ENCODE measurements at places on chromosomes 5 and 9. TPM values are rescaled to one million over a fixed set of nuclear protein-coding genes. Genes with fewer than 3 reads are reported as not detected.

Gene ABO
- total RNA-seq = not detected

DNA sequence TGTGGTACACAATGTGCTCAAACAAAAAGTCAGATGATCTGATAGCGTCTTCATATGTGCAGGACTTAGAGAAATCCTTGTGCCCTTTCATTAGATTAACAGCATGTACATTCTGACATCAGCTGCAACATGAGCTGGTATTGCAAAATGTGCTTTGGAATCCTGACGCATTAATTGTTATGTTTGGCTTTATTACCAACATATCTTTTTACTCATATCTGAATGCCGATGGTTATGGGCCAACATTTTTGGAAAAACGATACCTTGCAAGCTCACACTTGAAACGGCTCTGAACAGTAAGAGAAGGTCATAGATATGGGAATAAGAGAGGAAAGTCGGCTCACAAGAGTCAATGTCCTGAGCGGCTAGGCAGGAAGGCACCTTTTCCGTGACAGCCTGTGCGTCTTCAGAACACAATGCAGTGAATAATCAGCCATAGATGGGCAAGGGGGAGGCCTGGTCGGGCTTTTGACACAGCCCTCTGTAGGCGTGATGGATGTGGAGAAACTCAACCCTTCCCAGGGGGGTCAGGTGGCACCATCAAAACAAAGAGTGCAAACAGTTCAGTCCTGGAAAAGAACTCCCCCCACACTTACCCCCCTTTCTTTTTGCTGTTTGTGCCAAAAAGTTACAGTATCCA, 36.4 kb upstream of the GAS1 start:
- no peak for DNase-seq

- DNase-seq = no peak
Measured at GRCh38 chr5:83498585-83498984, 27.0 kb downstream of the VCAN start.

DNA sequence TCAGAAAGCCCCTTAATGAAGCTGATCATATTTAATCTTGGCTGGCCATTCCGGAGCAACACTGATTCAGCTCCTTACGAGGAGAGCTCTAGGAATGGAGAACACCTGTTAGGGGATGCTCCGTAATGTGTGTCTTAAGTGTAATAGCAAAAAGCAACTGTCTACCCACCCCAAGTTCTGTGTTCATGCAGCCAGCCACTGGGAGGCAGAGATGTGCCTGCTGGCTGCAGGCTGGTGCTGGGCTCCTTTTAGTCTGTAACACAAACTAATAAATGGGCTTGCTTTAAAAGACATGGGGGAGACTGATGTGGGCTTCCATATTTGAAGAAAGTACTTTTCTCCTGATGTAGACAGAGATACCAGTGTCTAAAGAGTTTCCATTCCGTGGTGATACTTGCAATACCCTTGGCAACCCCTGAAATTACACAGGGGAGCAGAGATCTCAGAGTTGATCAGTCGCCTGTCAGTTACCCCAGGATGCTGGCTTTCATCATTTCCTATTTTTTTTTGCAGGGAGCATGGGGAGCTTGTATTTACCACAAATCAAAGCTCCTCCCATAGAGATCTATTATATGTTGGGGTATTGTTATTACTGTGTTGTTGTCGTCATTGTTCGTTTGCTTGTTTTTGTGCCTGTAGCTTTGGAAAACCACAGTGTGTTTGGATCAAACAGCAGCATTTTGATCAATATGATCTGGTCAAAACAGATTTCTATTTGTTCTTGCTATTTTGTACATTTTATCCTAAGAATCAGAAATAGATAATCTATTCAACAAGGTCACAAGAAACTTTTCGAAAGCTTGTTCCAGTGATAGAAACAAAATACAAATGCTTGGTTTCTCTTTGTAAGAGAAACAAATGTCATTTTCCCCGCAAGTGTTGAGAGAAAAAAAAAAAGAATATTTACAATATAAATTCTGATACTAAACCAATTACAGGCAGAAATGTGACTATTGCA, 65.8 kb downstream of the MTX3 start:
- peak; percentile 65 for DNase-seq

- no peak for DNase-seq
Measured at GRCh38 chr5:147743678-147744374, 38.7 kb downstream of the JAKMIP2 start.

Gene HAUS6
- total RNA-seq = 61.2 TPM

GRCh38 chr5:999032-999501, 9.5 kb upstream of the NKD2 start:
- DNase-seq = no peak

DNA sequence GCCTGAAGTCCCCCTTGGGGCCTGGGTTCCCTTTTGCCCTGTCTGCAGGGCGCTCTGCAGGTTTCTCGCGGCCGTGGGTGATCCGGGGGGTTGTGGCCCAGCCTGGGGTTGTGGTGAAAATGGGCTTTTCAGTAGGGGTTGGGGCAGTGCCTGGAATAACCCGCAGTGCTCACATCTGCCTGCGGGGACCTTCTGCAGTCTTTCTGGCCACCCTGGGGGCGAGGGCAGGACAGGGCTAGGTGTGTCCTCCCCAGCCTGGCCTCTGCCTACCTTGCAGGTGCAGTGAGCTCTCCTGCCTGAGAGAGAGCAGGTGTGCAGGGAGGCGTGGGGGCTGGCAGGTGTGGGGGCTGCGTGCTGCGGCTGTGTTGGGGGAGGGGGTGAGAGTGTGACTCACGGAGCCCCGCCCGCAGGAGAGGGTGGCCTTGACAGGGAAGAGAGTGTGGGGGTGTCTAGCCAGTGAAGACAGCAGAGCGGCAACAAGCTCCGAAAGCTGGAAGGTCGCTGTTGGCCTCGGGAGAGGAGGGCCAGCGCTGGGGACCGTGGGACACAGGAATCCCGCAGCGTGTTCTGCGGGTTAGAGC, 131.4 kb downstream of the MRPL36 start:
- DNase-seq = peak; percentile 44

DNA sequence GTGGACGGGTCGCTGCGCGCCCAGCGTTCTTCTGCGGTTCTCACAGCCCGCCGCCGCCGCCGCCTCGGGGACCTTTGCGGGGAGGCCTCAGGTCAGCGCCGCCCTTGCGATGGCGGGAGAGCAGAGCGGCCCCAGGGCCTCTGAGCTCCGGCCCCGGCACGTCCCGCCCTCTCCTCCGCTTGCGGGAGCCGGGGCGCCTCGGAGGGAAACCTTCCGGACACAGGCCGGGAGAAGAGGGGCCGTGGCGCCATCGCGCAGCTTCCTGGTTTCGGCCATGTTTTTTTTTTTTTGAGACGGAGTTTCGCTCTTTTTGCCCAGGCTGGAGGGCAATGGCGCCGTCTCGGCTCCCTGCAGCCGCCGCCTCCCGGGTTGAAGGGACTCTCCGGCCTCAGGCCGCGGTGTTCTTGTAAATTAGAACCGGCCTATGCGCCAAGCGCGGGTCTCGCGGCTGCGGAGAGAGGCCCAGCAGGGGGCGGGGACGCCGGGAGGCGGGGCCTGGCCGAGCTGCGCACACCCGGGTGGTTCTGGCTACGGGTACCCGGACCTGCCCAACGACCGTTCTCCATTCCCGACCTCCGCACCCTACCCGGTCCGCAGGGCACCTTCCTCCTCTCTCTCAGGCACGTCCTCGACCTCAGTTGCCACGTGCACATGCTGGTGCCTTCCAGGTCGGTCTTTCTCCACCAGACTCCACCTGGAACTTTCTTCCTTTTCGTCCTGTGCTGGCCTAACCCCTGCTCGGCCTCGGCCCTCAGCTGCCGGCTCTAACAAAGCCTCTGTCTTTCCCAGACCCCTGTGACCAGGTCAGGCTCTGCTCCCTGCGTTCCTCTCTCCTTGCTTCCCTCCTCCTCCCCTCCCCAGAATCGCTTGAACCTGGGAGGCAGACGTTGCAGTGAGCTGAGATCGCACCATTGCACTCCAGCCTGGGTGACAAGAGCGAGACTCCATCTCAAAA, 28.8 kb upstream of the MGAT1 start:
- peak; percentile 71 for DNase-seq

DNA sequence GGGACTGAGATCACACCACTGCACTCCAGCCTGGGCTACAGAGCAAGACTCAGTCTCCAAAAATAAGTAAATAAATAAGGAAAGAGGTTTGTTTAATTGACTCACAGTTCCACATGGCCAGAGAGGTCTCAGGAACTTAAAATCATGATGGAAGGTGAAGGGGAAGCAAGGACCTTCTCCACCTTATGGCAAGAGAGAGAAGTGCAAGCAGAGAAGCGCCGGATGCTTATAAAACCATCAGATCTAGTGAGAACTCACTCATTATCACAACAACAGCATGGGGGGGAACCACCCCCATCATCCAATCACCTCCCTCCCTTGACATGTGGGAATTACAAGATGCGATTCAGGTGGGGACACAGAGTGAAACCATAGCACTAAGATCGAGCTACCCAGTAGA, 22.8 kb upstream of the RGMB start:
- DNase-seq = no peak

- peak; percentile 37 for DNase-seq
Measured at GRCh38 chr5:180117000-180117725, 45.6 kb upstream of the RNF130 start.

DNA sequence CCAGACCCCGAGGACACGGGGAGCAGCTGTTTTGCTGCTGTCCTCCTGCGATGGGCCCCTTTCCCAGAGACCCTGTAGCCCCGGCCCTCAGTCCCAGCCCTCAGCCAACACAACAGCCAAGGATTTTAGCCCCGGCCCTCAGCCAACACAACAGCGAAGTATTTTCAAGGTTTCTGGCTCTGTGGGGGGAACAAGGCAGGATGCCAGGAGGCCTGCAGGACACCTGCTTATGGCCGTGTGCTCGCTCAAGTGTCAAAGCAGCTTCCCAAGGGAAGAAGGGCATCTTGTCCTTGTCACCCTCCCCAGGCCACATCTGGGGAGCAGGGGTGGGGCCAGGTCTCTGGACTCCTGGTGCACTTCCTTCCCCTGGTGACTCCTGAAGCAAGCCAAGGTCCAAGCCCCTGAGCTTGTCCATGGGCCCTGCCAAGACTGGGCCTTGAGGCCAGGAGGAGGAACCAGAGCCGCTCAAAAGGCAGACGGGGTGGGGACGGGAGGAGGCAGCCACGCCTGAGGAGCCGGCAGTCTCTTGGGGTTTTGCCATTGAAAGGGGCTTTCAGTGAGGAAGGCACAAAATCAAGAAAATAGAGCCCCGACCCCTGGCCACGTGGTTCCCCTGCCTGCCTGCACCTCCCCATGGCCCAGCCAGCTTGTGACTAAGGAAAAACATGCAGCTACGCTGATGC, 10.8 kb downstream of the KCNT1 start:
- DNase-seq = no peak

DNA sequence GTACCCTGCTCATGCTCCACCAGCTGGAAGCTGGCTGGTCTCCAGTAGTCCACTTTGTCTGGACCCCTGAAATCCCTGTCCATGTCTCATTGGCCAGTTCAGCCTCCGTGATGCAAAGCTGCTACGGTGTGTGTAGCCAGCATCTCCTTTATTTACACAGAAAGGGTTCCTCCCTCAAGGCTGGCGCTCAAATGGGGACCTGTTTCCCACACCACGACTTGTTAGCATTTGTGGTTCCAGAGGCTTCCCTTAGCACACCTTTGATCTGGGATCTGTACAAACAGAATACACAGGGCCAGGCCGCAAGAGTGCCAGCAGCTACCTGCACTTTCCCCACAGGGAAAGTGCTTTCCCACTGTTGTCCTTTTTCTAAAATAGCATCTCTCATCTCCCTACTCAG, 5.7 kb upstream of the SMU1 start:
- no peak for DNase-seq

Gene NSUN2
- 54.0 TPM for total RNA-seq

GRCh38 chr5:80967500-80968181, 7.5 kb downstream of the RASGRF2 start:
- DNase-seq = no peak

Gene DCAF10
- 15.8 TPM for total RNA-seq

Gene NPDC1
- 31.3 TPM for total RNA-seq

GRCh38 chr5:125890511-125890931, 532.7 kb upstream of the GRAMD2B start:
- DNase-seq = no peak

Data from neural progenitor cell (in vitro differentiated cells).